ENCODE measurements at places on chromosomes 5 and 9.

GRCh38 chr9:6961845-6962522 lies 204.2 kb downstream of the KDM4C start:
- DNase-seq: no peak

GRCh38 chr5:69238760-69239251 lies 4.1 kb downstream of the CDK7 start:
- no peak for DNase-seq

- DNase-seq: no peak
Observed at GRCh38 chr9:27566118-27566517, 7.2 kb downstream of the C9orf72 start.

DNA sequence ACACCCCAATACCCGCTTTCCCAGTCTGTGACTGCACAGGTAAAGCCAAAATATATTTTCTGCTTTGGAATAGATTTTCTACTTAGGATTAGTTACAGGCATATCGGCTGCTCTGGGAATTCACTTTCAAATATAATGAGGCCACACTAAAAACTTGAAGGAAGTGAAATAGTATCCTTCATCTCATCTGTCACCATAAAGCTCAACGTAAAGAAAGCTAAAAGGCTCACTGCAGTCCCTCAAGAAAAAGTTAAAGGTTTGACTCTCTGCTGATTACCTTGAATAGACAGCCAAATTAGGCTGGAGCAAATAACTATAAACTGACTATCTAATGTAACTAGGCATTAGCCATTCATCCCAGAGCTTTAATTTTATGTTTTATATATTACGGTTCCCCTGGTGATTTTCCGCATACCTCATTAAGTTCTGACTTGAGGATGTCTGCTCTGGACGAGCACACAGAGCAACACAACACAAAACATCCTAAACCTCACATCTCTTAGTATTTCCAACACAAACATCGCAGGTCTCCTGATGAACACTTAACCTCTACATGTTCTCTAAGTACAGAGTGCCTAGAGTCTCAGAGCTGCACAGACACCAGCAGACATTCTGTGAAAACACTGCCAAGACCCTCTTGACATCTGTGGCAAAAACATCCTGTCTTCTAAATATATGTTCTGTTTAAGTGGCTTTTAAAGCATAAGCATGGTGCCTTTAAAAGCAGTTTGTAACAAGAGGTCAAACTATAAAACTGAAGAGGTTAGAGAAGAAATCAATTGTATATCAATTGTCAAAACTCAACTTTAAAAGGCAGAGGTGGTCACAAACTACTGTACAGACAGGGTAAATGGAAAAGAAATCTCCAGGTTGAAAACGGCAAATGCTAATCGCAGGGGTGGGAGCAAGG lies 35.4 kb downstream of the ELAVL2 start:
- DNase-seq: no peak

GRCh38 chr9:95096381-95096780 lies 221.1 kb downstream of the FANCC start:
- no peak for DNase-seq

GRCh38 chr5:100792781-100793180 lies 110.3 kb downstream of the ST8SIA4 start:
- no peak for DNase-seq

- DNase-seq: no peak
Observed at GRCh38 chr9:70228118-70228517, 30.7 kb upstream of the SMC5 start.

- DNase-seq: no peak
Observed at GRCh38 chr9:109382182-109382581, 61.3 kb upstream of the EPB41L4B start.

DNA sequence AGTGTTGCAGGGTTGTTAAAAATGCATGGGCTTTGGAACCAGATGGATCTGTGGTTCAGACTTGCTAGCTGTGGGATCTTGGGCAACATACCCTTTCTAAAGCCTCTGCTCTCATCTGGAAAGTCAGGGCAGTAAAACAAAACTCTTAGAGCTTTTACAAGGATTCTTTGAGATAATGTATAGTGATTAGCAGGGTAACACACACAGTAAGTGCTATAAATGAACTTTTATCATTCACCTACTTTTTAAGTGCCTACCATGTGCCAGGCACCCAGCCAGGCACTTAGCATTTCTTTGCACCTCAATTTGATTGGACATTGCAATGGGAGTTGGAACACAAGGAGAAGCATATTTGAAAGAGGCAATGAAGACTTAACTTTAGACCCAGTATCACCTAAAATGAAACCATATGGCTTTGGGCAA lies 208.6 kb upstream of the PAPPA start:
- DNase-seq: no peak

DNA sequence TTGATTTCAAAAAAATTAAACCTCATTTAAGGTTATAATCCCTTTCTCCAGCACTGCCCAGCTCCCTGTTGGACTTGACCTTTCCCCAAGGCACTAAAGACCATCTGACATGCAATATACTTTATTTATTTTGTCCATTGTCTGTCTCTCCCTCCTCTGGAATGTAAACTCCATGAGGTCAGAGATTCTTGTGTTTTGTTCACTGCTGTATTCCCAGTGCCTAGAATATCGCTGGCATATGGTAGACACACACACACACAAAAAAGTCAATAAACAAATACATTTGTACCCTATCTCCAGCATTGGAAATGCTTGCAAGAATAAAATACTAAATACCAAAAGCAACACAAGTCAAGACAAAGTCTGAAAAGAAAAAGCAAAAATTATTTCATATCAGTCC lies 17.3 kb upstream of the ARSB start:
- no peak for DNase-seq

DNA sequence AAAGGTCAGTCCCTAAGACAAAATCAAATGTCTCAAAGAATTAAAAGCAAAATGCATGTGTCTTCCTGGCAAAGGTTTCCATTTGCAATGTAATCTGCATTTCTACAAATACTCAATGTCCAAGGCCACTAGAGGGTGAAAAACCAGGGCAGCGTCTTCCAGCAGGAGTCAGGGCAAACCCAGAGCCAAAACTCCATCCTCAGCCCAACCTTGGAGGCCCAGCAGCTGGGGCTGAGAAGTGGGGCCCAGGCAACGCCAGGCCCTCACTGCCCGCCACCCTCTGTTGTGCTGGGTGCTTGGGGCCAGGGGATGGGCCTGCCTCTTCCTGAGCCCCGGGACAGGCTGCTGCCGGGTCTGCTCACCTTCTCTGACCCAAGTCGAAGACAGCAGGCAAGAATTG lies 200.1 kb downstream of the PAX5 start:
- no peak for DNase-seq

GRCh38 chr9:107869111-107869510 lies 379.5 kb upstream of the KLF4 start:
- DNase-seq: no peak

- DNase-seq: no peak
Observed at GRCh38 chr9:135247227-135247930, 159.9 kb downstream of the OLFM1 start.

DNA sequence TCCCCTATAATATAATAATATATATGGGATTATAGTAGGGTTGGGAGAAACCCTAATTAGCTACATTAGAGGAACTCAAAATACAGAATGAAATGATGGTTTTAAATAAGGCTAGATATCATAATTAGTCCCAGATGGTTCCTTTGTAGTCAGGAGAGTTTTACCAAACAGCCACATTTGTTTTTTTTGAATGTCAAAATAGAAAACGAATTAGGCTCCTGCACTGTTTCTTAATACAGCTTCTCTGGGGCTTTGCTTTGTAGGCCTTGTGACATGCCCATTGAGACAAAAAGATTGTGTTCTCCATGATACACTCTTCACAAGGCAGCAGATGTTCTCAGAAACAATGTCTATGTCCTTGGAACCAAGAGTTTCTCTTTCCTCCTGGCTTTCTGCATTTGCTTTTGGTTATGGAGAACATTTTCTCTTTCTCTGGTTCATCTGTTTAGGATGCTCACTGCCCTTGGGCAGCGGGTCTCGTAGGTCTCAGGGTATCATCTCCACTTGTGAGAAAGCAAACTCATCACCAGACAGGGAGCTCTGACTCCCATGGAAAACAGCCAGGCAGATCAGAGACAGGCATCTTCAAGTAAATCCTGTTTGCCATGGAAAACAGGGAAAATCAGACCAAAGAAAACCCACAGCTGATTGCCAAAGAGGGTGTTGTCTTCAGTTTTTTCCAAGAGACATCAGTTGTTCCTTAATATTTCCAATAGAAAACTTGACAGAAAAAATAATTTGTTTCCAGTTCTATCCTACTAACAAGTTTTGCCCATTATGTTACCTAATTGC lies 54.1 kb upstream of the RPS23 start:
- DNase-seq: no peak

DNA sequence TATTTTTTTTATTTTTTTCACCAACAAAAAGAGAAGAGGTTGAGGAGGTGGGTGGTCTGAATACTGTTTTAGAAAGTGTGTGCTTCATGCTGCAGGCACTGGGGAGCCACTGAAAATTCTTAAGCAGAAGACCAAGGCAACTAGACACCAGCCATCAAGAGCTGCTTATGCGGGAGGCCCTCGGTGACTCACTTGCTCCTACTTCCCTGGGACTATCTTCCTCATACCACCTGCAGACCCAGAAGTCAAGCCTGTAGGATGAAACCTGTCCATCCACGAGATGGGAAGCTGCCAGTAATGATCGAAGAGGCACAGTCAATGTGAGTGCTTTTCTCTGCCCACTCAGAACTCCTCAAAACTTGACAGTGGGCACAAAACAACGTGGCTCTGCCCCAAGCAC lies 125.8 kb upstream of the SLC44A1 start:
- DNase-seq: no peak

GRCh38 chr9:105445203-105445881 lies 2.5 kb upstream of the FSD1L start:
- DNase-seq: no peak

DNA sequence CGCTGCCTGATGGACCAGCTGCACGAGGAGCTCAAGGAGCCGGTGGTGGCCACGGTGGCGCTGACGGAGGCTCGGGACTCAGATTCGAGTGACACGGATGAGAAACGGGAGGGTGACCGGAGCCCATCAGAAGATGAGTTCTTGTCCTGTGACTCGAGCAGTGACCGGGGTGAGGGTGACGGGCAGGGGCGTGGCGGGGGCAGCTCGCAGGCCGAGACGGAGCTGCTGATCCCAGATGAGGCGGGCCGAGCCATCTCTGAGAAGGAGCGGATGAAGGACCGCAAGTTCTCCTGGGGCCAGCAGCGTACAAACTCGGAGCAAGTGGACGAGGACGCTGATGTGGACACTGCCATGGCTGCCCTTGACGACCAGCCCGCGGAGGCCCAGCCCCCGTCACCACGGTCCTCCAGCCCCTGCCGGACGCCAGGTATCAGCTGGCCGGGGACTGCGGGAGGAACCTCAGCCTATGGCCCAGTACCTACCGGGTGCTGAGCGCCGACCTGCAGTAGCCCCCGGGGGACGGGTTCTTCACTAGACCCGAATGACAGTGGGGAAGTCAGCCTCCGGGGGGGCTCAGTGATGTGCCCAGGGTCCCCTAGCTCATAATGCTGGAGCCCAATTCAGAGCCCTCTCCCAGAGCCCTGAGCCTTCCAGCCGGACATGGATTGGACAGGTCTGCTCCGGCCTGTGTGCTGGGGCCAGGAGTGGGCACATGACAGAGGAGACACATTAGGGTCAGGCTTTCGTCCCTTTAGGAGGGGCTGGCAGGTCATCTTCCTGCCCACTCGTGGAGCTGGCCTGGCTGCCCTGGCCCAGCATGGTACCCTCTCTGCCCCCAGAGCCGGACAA lies 33.0 kb downstream of the USP20 start:
- DNase-seq: no peak

DNA sequence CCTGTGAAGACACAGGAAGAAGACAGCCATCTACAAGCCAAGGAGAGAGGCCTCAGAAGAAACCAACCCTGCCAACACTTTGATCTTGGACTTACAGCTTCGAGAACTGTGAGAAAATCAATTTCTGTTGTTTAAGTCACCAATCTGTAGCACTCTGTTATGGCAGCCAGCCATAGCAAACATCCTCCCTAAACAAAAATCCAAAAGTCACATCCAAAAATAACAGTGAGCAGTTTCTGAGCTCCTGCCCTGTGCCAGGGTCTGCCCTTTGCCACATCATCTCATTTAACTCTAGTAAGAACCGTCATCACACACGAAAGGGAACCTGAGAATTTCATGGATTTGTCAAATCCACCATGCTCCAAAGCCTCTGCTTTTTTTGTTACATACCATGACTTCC lies 118.8 kb downstream of the TRIM36 start:
- DNase-seq: no peak

GRCh38 chr9:125085703-125086477 lies 57.4 kb downstream of the SCAI start:
- no peak for DNase-seq

DNA sequence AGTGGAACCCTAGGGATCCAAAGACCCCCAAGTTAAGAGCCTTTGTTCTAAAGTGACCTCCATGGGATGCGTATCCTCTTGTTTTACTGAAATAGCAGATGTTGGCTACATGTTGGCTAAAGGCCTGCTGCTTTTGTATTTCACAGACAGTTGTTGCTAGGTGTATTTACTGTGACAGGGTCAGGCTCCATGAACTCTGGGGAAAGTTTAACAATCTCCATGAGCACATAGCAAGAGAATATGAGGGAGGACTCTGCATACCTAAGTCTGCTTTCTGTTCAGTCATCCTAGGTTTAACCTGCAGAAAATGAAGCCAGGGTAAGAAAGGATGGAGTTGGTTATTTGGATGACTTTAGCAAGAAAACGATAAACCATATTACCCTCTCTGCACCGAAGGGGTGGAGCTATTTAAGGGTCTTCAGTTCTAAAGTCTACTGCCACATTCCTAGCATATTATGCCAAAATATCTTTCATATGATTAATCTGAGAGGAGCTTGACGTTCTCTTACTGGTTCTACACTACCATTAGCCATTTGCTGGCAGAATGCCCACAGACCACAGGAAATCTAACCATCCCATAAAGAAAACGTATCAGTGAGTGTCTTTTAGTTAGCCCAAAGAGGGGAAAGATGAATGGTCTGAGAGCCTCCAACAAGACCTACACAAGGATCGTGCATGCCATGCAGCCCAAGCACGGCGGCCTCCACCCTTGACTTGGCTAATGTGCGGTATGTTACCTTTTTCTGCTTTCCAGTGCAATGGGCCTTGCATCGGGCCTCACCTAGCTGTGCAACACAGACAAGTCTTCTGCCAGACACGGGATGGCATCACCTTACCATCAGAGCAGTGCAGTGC lies 127.8 kb downstream of the SAXO1 start:
- no peak for DNase-seq

DNA sequence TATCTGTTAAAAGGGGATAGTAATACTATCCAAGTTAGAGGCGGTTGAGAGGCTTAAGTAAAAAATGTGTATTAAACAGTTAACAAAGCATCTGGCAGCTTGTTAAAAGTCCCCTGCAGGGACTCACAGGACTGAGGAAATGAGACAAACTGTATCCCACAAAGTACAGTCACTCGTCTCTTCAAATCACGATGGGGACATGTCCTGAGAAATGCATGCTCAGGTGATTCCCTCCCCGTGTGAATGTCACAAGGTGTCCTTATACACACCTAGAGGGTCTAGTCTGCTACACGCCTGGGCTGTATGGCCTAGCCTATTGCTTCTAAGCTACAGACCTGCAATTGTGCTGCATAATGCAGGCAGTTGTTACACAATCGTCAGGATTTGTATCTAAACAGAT lies 237.0 kb downstream of the IRX2 start:
- DNase-seq: no peak

- DNase-seq: no peak
Observed at GRCh38 chr9:126999315-127000068, 84.9 kb downstream of the RALGPS1 start.
